Metanephros (tissue), 2 donors: ENCODE measurements at places on chromosomes 4 and X. TPM values are rescaled to one million over a fixed set of nuclear protein-coding genes. Genes with fewer than 3 reads are reported as not detected.

The SMIM10 gene
- total RNA-seq = 4.0 TPM

The IRS4 gene
- total RNA-seq = 2.9 TPM

The FGG gene
- 1.1 TPM for total RNA-seq

The INTS6L gene
- 17.3 TPM for total RNA-seq

The USP17L5 gene
- not detected for total RNA-seq

The RAB33A gene
- 1.3 TPM for total RNA-seq

The GPRASP1 gene
- 15.5 TPM for total RNA-seq

The ARMCX2 gene
- total RNA-seq = 96.8 TPM

The SSX3 gene
- not detected for total RNA-seq

The TMEM31 gene
- total RNA-seq = not detected

The MAGED4 gene
- total RNA-seq = 60.8 TPM

The SLC25A5 gene
- total RNA-seq = 227 TPM

The UBE2K gene
- total RNA-seq = 31.8 TPM

The MAP7D2 gene
- 0.93 TPM for total RNA-seq

The SPINK2 gene
- 0.35 TPM for total RNA-seq

The NAA11 gene
- not detected for total RNA-seq

The RASL11B gene
- 33.7 TPM for total RNA-seq

The LARP1B gene
- total RNA-seq = 20.0 TPM

The UGT2B11 gene
- not detected for total RNA-seq

The ITGB1BP2 gene
- total RNA-seq = 16.9 TPM
